Renal cortical epithelial cell (primary cell): ENCODE measurements at places on chromosomes 5 and 9.

DNA sequence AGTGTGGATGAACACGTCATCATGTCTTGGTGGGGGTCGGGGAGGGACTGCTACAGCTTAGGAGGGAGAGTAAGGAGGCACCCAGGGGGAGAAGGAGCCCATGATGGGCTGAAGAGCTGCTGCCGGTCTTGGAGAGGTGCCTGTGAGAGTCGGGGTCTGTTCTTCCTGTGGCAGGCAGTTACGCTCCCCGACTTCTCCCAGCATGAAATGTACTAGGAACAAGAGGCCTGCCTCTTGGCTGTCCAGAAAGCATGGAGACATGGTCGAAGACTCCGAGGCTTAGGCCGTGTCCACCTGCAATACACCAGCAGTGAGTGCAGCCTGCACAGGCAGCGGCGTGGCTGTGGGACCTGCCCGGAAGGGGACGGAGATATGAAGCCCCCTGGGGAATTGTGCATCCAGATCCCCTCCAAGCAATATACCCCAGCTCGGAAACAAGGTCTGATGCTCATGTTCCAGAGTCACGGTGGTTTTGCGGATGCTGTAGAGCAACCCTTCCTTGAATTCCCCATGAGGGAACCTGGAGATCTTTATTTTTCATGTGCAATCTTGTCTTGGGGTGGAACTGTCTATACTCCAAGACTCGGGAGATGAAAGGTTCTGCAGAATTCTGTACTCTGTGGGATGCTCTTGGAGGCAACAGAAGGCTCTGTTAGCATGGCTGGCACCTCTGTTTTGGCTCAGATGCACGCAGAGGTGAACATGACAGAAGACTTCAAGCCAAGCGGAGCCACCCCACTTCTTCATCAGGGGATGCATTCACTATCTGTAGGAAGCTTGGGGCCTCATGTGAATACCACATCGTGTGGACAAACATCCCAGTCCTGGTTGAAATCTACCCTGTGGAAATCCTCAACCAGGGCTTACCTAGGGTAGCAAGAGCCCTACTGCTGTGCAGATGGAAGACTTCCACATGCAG lies 374.9 kb upstream of the IRX4 start:
- no peak for DNase-seq

GRCh38 chr9:120770931-120771330 lies 22.3 kb downstream of the FBXW2 start:
- DNase-seq = no peak

DNA sequence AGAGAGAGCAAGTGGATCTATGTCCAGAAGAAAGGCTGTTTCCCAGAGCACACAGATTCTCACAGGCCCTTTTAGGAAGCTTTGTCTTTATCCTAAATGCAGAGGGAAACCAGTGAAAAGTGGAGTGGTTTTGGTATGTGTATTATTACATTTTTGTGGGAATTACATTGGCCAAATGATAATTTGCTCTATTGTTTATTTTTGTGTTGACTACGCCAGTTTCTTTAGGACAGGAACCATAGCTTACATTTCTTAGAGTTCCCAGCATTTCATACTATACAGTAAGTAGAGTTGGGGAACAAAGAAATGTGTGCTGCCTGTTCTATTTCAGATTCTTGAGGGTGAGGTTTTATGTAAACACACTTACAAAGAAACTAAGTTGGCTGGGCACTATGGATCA lies 29.4 kb upstream of the SPATA31D4 start:
- DNase-seq = no peak

GRCh38 chr5:1759378-1759970 lies 40.2 kb downstream of the MRPL36 start:
- no peak for DNase-seq

DNA sequence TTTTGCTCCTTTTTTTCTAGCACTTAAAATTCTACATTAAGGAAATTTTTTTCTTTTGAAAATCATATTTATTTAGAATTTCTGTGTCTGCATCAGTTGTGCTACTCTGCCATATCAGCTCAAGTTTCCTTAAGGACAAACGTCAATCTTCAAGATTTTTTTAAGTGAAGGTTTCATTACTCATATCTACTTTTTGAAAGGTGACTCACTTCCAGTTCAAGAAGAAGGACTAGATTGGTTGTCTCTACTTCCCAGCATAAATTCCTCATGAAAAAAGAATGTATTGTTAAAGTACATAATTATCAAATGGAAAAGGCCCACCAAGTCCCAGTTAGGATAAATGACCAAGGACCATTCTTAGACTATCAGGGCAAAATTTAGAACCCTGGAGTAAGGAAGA lies 626.5 kb downstream of the DMRTA1 start:
- DNase-seq = no peak

DNA sequence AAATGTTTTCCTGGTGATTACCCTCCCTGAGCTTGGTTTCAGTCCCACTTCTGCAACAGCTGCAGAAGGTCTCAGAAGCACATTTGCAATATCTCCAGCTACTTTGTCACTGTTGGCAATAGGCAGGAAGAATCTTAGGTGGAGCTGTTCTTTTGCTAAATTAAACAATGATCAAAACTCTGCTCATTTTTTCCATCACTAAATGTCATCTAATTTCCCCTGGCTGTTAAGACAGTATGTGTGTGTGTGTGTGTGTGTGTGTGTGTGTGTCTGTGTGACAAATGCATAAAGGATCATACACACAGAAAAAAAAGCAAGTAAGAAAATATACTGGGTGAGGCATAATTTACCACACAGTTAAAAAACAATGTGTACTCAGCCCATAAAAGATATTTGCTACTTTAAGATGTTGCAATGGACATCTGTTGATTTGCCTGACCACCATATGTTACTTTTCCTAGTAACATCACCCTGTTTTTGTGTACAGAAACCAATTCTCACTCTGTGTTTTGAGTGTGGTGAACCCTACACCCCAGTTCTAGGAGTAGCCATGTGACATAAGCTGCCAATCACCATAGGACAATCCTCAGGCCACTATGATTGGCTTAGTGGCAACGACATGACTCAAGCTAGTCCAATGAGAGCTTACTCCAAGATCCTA lies 572.6 kb upstream of the CLINT1 start:
- peak; percentile 24 for DNase-seq

- no peak for DNase-seq
Observed at GRCh38 chr5:169511708-169512107, 71.9 kb upstream of the SPDL1 start.

- DNase-seq = no peak
Observed at GRCh38 chr9:106481013-106481609, 381.9 kb upstream of the ZNF462 start.

- DNase-seq = peak; percentile 6
Observed at GRCh38 chr9:74414325-74414724, 82.8 kb upstream of the RORB start.

DNA sequence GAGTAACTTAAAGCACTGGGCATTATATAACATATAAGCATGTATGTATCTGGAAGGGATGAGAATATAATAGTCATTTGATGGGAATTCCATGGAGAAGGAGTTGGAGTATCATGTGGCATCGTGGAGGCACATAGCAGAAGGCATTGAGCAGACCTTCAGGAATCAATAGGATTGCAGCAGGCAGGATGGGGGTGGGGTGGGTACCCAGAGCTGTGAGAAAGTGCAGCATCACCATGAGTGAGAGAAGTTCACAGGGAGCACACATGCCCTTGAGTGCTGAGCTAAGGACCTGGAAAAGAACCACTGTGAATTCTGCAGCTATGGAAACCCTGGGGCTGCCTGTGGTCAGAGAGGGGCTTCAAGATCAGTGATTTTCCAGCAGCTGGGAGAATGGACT lies 57.3 kb downstream of the MED10 start:
- no peak for DNase-seq

- DNase-seq = no peak
Observed at GRCh38 chr9:127887792-127888191, 10.3 kb upstream of the AK1 start.

DNA sequence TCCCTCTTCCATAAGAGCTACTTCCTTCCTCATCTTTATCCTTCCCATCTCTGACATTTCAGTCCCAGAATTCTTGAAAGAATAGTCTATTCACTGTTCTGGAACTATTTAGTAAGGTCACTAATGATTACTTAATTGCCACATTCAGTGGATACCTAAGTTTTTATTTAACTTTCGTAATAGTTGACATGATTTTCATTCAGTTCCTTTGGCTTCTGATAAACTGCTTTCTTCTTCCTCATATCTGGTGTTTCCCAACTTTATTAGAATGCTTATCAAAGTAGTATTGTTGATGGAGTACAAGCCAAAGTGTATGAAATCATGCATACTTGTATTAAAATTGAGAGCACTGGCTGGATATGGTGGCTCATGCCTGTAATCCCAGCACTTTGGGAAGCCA lies 10.8 kb downstream of the UBE2D2 start:
- no peak for DNase-seq

DNA sequence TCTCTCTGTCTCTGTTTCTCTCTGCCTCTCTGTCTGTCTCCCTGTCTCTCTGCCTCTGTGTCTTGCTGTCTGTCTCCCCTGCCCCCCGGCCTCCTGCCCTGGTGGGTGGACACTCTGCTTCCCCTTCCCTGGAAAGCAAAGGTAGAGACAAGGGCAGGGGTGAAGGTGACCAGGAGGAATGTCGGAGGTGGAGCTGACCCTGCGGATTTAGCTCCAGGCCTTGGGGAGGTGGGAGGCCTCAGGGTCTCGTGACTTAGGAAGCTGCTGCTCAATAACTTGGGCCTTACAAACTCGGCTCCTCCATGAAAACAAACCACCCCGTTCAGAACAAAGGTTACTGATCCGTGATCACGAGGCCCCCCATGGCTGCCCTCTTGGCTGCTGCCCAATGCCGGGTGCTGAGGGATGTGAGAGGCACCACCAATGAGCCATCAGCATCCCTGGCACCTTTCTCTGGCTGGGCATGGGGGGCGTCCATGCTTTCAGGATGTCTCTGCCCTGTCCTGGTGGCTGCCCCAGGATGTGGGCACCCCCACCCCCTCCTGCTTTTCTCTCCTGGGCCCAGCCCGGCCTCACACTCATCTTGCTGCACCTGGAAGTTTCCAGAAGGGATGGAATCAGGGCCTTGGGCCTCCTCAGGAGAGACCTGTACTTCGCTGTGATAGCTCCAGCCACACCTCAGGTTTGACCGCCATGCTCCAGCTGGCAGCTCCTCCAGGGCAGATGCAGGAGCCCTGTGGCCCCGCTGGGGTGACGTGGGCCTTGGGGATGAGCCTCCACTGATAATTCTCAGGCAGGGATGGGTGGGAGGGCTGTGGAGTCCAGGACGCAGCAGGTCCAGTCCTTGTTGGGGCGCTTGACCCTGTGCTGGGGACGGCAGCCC lies 14.8 kb upstream of the SLC6A19 start:
- DNase-seq = no peak

GRCh38 chr5:64792469-64792868 lies 23.7 kb downstream of the CWC27 start:
- no peak for DNase-seq

- no peak for DNase-seq
Observed at GRCh38 chr5:17399931-17400330, 98.1 kb upstream of the TAF11L2 start.

GRCh38 chr5:38376404-38376803 lies 118.0 kb downstream of the EGFLAM start:
- no peak for DNase-seq
